Stimulated activated CD8-positive, alpha-beta memory T cell treated with anti-CD3 and anti-CD28 coated beads, Interleukin-4, amount 100 ng/mL, for 1 hour (primary cell): ENCODE measurements at places on chromosomes 1 and 21.

GRCh38 chr1:101344745-101345144, 107.9 kb downstream of the S1PR1 start:
- no peak for DNase-seq

DNA sequence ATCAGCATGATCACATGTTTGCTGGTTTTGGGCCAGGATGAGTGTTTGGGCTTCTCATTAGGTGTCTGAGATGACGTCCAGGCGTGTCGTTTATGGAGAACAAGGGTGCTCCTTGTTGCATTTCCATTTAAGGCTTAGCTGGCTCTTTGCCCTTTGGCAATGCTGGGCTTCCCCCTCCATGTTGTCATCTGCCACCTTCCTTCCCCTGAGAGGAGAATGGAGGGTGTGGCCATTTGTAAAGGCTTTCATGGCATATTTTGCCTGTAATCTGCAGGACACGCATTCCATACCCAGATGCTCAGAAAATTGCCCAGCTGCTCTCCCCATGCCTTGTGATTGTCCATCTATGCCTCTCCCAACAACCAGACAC, 27.7 kb downstream of the PKP1 start:
- no peak for DNase-seq

DNA sequence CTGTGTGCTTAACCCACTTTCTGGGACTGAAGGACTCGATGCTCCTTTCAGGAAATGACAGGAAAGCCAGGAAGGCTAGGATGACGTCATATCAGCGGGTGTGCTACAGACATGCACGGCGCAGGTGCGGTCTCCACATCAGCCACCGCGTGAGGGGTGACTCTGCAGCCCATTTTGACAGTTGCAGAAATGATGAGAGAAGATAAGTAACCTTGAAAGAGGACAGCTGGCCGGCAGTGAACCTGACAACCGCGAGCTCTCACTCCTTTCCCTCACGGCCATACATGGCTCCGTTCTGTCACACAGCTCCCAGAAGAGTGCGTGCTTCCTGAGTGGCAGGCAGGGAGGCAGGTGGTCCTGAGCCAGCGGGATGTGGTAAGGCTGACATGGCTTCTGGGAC, 1.7 kb upstream of the KRTAP10-5 start:
- DNase-seq: no peak

DNA sequence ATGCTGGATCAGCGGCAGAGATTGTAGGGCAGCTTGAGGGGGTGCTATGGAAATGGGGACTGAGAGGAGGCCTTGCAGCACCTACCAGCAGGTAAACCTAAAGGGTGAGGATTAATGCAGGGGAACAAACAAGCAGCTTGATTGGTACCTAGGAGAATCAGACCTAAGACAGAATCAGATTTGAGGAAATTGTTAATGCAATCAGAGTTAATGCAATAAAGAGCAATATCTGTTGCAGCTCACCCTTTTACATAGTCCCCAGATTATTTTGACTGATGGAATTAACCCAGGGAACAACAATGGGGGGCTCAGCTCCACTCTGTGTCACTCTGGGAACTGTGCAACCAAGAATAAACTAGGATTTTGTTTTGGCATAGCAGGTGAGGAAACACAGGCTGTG, 64.5 kb downstream of the ZC3H11B start:
- no peak for DNase-seq
